ENCODE measurements at places on chromosomes 2 and 18.

- no peak for DNase-seq
These were observed 148.5 kb downstream of the LNPK start for GRCh38 chr2:175853616-175853890.

GRCh38 chr2:159933727-159934049 is 128.7 kb downstream of the PLA2R1 start:
- DNase-seq, result no peak

GRCh38 chr18:68797871-68798270 is at the start of gene CCDC102B:
TSS of gene CCDC102B (plus strand) at chr18:68798080. CDS start at chr18:68836764, 38,684 bp downstream.
- DNase-seq, result peak; percentile 94

DNA sequence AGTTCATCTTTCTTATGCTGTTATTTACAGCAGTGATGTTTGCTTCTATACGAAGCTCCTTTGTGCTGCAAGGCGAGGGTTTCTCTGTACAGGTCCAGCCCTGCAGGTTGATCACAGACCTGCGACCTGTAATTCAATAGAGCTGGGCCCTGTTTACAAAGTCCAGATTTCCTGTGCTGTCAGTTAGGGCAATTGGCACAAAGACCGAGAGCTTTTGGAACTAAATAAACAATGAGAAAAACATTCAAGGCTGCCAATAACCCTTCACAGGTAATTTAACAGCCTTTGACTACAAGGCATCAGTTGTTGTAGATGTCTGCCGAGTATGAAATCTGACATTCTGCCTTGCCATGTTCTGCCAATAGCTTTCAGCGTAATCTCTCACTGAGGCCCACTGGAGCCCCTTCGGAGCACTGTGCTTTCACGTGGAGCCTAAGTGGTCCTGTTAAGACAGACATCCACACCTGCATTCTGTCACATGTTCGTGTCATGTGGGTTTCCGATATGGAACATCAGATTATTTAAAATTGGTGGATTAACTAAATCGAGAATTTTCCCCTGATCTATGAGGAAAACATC is 232.5 kb downstream of the PTGR3 start:
- no peak for DNase-seq

DNA sequence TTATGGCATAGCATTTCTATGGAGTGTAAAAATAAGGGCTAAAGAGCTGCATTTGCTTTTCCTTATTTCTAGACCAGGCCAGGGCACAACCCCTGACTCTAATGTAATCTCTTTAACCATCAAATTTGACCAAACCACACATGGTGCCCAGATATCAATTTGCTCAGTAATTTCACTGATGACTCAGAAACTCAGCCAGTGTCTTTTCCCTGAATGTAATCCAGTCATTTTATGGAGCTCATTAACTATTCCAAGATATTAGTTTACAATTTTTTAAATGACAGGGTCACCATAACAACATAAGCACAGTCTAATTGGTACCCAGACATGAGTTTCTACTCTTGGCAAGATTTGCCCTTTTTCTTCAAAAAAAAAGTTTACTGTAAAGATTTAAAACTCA is 270.8 kb upstream of the AGAP1 start:
- no peak for DNase-seq

GRCh38 chr2:30847329-30847728 is 40.1 kb upstream of the CAPN13 start:
- DNase-seq, result no peak

GRCh38 chr18:45447355-45448265 is 167.7 kb upstream of the SLC14A2 start:
- no peak for DNase-seq

DNA sequence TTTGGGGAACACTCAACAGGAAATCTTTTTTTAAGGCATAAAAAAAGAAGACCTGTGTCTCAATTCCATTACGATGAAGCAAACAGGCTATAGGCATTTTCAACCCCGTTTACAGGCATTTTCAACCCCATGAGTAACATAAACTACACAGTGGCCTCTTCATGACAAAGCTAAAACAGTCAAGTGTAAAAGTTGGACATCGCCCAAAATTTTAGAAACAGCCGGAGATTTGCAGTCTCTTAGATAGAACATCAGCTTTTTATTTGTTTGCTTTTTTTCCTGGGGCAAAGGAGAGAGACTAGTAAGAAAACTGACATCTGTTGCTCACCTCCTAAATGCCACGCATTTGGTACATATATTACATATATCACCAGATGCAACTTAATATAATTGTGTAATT is 173.7 kb downstream of the CMPK2 start:
- no peak for DNase-seq

GRCh38 chr2:44143701-44144100 is 25.0 kb upstream of the PPM1B start:
- no peak for DNase-seq

DNA sequence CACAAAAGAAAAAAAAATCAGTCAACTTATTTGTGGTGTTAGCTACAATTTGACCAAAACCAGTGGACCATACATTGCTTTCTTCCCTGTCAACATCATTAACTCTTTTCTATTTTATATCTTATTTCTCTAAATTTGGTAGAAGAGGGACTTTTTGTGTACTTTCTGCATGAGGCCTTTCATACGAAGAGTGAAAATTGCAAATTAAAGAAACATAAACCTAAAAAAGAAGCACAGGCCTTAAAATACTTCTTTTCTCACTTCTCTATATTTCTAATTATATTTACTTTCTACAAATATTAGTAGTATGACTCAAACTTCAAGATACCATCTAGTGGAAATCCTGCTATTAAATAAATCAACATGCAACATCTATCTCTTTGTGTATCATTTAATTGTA is 1073.4 kb upstream of the ZEB2 start:
- no peak for DNase-seq

DNA sequence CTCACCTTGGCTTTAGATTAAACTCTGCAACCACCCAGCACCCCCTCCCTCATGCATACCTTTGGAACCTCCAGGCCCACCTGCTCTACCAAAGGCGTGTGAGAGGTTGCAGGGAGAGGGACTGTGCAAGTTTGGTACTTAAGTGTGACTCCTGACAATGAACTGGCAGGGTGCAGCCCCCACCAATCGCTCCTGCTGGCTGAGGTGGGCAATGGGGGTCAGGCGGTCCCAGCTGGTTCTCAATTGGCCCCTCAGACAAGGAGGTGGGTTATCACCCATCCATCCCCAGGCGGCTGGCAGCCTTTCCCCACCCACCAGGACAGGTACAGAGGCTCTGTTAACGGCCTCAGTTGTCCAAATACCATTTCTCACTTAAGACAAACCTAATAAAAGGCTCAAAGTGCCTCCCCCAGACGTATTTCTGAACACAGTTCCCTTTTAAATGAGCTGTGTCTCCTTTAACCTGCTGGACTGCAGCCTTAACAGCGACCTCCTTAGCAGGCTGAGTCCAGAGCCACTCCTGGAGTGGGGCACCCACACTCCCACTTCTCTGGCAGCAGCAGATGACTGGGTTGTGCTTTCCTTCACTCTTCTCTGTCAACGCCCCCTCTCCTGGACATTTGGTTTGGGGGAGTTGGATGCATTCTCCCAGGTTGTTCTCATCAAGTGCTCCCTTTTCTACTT is 169.2 kb upstream of the SMAD2 start:
- DNase-seq, result no peak

- no peak for DNase-seq
These were observed 447.9 kb downstream of the IRS1 start for GRCh38 chr2:226351711-226352110.

- DNase-seq, result no peak
These were observed 17.9 kb upstream of the SDC1 start for GRCh38 chr2:20242727-20243377.

- no peak for DNase-seq
These were observed 48.4 kb upstream of the STAM2 start for GRCh38 chr2:152223977-152224376.

GRCh38 chr2:3399381-3399780 is 19.9 kb downstream of the TRAPPC12 start:
- no peak for DNase-seq

DNA sequence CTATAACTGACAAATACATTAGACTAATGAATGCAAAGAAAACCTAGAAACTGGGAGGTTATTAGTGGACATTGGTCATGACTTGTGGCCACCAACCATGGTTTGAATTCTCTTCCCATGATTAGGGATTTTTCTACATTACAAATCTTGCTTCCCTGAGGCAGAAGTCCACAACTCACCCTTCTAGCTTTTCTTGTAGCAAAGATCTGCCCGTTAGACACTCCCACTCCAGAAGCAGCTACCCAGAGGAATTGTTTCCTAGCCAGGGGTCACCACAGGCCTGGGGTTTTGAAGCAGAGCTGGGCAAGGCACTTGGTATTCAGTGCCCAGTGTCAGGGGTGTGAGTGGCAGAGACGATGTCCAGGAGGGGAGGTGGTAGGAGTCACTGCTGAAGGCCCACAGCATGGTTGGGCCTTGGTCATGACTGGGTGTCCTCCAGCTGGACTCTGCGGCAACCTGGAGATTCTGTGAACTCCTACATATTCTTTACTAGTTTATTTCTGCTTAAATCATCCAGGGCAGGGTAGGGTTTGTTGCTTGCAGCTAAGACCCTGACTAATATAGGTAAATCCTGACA is 54.9 kb downstream of the ACTR2 start:
- no peak for DNase-seq

Measured in LHCN-M2 (cell line).